Smooth muscle cell of the umbilical artery (primary cell): ENCODE measurements at places on chromosomes 3 and 15. TPM values are rescaled to one million over a fixed set of nuclear protein-coding genes. Genes with fewer than 3 reads are reported as not detected.

The KIF15 gene
- total RNA-seq = 1.5 and 5.8 TPM in 2 replicates

The IL20RB gene
- 0.59 and 1.9 TPM in 2 replicates for total RNA-seq

The HCN4 gene
- not detected in 2 replicates for total RNA-seq

The EEF1AKMT4 gene
- total RNA-seq = 2.4 and 4.2 TPM in 2 replicates

The GNB4 gene
- total RNA-seq = 69.8 and 90.7 TPM in 2 replicates

The IL17RC gene
- total RNA-seq = 21.5 and 35.0 TPM in 2 replicates

The SLC22A13 gene
- total RNA-seq = 1.5 and 1.6 TPM in 2 replicates

The IMPG2 gene
- total RNA-seq = 0.28 and 0.59 TPM in 2 replicates

The CCR1 gene
- total RNA-seq = not detected in 2 replicates

The ECE2 gene
- total RNA-seq = not detected in 2 replicates

The GOLGA8B gene
- 41.1 and 46.6 TPM in 2 replicates for total RNA-seq

The TUBGCP5 gene
- 34.0 and 35.9 TPM in 2 replicates for total RNA-seq

The FOXL2 gene
- under 0.01 TPM in 1 of 2 replicates, not detected in the other for total RNA-seq

The RETNLB gene
- not detected in 2 replicates for total RNA-seq

The LHFPL4 gene
- not detected in 2 replicates for total RNA-seq

The TIPARP gene
- total RNA-seq = 29.0 and 40.4 TPM in 2 replicates

The GOLGA8T gene
- total RNA-seq = not detected in 2 replicates

The IL17RE gene
- under 0.01 and 0.23 TPM in 2 replicates for total RNA-seq

The FBXL22 gene
- total RNA-seq = 0.59 and 0.69 TPM in 2 replicates

The ST8SIA2 gene
- not detected in 2 replicates for total RNA-seq

The KNSTRN gene
- 16.0 and 67.1 TPM in 2 replicates for total RNA-seq

The ATP13A4 gene
- 0.46 and 0.89 TPM in 2 replicates for total RNA-seq

The CD80 gene
- total RNA-seq = under 0.01 and 0.09 TPM in 2 replicates

The MOBP gene
- total RNA-seq = not detected in 2 replicates

The HPS3 gene
- total RNA-seq = 45.1 and 46.4 TPM in 2 replicates

The CCR5 gene
- not detected in 2 replicates for total RNA-seq

The TERB2 gene
- total RNA-seq = not detected in 2 replicates

The SKIC8 gene
- total RNA-seq = 56.1 and 91.8 TPM in 2 replicates

The ARHGAP11A gene
- 3.9 and 21.8 TPM in 2 replicates for total RNA-seq

The CKMT1A gene
- not detected in 2 replicates for total RNA-seq

The LIPH gene
- total RNA-seq = not detected in 2 replicates

The UACA gene
- 192 and 238 TPM in 2 replicates for total RNA-seq

The KNG1 gene
- not detected in 2 replicates for total RNA-seq

The ADAMTSL3 gene
- total RNA-seq = under 0.01 and 0.05 TPM in 2 replicates

The EPHA3 gene
- total RNA-seq = 4.2 and 17.0 TPM in 2 replicates

The CHDH gene
- not detected in 2 replicates for total RNA-seq

The NIT2 gene
- total RNA-seq = 11.3 and 14.3 TPM in 2 replicates

The TRH gene
- total RNA-seq = not detected in 2 replicates

The OR5K4 gene
- total RNA-seq = not detected in 2 replicates
